T-helper 17 cell (primary cell): ENCODE measurements at places on chromosomes 7 and 10. TPM values are rescaled to one million over a fixed set of nuclear protein-coding genes. Genes with fewer than 3 reads are reported as not detected.

Gene ABCC2
- 3.2 TPM for total RNA-seq

GRCh38 chr10:52729271-52730104 lies 43.1 kb downstream of the MBL2 start:
- DNase-seq, result no peak

DNA sequence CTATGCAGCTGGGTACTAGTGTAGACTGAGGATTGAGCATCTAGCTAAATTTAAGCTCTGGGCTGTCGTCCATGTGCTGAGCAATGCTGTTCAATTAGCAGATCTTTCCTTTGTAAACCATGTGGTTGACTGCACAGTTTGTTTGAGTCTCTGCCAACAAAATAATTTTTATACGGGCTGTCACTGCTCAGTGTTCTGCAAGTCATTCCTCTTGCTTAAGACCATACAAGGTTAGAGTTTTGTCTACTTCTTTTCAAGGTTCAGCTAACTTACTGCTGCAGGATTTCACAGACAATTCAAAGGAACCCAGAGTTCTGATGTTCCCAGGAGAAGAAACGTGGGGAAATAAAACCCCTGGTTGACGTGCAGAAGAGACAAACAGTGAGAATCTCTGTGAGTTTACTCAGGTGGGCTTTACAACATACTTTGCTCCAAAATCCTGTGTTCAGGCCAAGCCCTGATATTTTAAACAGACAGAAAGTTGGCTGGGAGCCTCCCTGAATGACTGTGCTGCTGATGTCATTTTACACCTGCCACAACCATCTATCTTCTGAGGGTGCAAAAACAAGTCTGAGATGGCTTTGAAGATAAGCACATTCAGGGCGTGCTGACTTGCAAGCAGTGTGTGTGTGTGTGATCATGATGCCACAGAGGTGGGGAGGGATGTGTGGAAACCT lies 177.1 kb upstream of the SVIL start:
- DNase-seq, result no peak

Gene ELMO1
- total RNA-seq, result 169 TPM

Gene SP8
- total RNA-seq, result not detected

GRCh38 chr10:82738592-82738991 lies 863.6 kb downstream of the NRG3 start:
- DNase-seq, result no peak

Gene EFCAB10
- 1.5 TPM for total RNA-seq

DNA sequence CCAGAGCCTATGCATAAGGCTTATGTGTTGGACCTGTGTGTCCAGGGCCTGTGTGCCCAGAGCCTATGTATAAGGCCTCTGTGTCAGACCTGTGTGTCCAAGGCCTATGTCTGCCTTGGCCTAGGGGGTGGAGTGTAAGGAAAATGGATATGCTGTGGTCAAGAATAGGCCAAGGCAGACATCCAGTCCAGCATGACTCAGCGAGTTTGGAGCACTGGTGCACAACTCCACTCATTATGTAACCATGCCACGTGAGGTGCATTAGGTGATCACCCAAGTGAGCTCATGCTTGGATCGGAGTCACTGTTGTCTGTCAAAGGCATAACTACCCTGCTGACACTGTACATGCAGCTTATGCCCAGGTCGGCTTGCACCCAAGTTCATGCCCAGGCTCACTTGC lies 238.9 kb downstream of the CACNA2D1 start:
- no peak for DNase-seq

DNA sequence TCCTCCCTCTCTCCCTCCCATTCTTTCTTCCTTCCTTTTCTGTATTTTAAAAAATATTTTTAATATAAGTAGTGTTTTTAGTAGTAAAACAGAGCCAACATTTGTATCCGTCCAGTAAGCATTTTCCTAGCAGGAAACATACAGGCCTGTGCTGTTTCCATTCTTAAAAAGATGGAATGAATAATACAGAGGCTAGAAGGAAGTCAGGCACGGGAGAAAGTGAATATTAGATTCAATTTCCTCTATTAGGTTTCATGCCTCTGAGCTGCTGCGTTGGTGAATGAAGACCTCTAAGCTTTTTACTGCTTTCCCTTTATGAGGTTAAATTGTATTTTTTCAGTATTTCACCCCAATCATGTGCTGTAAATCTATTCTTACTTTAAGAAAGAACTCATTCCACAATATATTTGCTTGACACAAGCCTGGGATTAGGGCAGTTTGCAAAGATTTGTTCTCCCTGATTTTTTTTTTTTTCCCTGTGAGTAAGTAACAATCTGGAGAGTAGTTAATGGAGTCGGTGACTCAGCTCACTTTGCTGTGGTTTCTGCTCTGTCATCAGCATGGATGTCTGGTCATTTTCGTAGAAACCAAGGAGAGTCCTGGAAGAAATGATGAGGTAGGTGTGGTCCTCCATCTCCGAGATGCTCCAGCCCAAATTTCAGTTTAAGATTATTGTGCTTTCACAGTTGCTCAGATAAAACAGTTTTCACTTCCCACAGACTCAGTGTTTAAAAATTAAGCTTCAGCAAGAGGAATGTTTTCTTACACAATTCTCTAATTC lies 76.1 kb upstream of the PITRM1 start:
- DNase-seq, result no peak

DNA sequence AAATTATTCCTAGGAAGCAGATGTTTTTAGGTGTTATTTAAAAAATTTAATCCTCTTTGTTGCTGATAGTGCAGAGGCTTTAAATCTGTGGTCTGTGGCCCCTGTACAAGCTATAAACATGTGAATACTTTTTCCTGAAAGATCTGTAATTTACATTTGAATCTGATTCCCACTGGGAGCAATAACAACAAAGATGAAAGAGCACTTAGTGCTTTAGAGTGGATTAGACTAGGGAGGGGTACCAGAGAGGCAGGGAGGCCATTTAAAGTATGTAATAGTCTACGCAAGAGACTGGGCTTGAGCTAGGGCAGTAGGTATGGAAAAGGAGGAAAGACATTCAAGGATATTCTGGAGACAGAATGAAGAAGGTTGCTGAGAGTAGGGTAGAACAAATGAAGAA lies 19.1 kb downstream of the BTRC start:
- no peak for DNase-seq

DNA sequence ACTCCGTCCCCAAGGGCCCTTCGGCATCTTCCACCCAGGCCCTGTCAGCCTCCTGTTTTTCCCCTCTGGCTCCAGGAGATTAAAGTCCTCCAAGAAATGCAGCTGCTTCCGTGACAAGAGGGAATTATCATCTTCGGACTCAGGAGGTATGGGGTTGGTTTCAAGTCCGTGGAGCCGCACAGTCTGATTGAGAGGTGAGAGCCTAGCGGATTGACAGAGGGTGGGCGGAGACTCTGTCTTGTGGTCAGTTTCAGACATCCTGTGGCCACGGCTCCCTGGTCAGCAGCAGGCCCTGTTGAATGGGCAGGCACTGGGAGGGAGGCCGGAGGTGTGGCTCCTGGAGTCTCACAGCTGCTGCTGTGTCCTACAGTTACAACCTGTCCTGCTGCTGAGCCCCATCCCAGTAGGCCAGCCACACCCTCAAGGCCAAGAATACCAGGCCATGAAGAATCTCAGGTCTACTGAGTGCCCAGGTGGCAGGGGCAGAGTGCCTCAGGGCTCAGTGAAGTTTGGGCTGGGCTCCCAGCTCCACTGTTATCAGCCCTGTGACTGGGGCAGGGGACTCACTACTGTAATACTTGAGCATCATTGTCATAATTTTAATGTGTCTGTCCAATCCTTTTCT lies 49.3 kb upstream of the ZNF716 start:
- no peak for DNase-seq

DNA sequence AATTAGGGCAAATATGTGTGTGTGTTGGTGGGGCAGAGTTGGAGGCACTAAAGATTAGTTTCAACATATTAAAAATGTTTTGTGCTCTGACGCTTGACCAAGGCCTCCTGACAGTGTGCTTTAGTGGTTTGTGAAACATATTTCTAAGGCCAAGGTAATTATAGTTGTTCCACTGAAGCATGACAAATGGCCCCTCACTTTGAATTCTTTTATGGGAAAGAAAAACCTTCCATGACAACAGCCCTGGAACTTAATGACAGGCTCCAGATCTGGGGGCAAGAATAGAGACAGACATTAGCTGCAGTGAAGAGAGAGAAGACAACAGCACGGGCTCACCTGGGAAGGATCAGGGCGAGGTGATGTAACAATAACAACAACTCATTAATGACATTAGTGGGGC lies 155.8 kb downstream of the CHN2 start:
- no peak for DNase-seq

DNA sequence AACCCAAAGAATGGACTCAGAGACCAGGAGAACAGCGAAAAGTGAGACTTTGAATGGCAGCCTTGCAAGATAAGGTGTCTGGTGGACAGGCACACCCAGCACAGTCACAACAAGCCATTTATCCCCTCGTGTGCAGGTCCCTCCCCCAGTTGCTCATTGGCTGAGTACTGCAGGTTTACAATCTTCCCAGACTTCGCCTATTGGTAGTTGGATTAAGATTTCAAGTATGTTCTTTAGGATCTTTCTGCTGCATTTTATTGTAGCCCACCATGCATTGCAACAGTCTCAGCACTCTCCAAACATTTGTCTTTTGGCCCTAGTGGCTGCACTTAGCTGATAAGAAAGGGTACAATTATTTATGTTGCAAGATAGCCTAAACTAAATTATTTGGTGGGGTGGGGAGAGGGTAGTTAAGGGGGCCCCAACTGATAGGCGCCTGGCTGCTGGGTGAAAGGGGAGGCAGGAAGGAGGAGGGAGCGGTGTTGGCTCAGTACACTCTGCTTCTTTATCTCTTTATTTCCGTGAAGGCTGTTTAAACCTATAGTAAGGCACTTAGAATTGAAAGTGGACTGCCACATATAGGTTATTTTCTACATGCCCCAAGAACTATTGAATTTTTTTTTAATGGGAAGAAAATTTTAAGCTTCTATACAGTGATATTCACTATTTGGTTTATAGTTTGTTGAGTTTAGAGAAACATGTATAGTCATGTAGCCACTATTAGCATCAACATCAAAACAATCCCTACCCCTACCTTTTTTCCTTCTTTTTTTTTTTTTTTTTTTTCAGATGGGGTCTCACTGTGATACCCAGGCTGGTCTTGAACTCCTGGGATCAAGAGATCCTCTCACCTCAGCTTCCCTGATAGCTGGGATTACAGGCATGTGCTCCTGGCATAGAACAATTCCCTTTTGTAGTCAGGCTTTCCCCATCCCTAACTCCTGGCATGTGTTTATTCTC lies 54.2 kb downstream of the GUSB start:
- no peak for DNase-seq
